GM12891 (cell line): ENCODE measurements at places on chromosomes 6 and 20.

GRCh38 chr20:11902285-11902697 is 15.4 kb upstream of the BTBD3 start:
- DNase-seq: no peak

- no peak for DNase-seq
Observed at GRCh38 chr6:28657769-28658465, 132.2 kb downstream of the GPX5 start.

GRCh38 chr20:33656783-33657703 is 5.1 kb upstream of the C20orf144 start:
- no peak for DNase-seq

- no peak for DNase-seq
Observed at GRCh38 chr6:5095236-5095635, 10.1 kb downstream of the PPP1R3G start.

- no peak for DNase-seq
Observed at GRCh38 chr20:45098103-45098773, 2.7 kb downstream of the KCNS1 start.
